T-helper 9 cell (primary cell): ENCODE measurements at places on chromosomes 2 and 18.
A peak's percentile ranks its signal among the peaks of the same experiment; 100 is the strongest.

GRCh38 chr2:120017201-120017600 lies 4.3 kb downstream of the EPB41L5 start:
- DNase-seq, result no peak

DNA sequence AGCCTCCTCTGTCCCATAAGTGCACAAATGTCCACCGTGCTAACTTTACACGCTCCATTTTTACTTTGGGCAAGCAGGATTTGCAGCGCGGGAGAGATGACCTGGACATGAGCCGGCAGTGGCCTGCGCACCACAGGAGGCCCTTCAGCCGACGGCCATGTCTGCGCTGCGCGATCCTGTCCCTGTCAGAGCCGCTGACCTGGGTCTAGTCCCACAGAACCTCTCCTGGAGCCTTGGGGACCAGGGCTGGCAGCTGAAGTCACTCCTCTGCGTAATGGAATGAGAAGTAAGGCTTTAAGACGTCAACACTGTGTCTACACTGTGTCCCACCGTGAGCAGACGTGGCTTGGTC lies 29.6 kb downstream of the ADI1 start:
- no peak for DNase-seq

DNA sequence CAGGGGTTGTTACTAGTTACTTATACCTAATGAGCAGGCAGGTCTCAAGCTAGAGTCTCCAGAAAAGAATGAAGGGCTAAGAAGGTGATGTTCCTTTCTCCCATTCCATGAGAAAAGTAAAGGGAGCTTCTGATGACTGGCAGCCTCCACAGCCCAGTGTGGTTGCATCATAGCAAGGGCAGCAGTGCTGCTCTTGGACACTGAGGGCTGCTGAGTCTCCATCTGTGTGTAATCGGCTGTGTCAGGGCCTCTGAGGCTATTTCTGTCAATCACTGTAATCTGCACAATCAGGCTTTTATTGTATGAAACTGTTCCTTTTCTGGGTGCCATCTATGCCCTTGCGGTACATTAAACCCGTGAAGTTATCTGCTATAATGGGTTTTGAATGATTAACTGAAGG lies 164.1 kb upstream of the FBXO11 start:
- DNase-seq, result no peak

- DNase-seq, result no peak
These were observed 219.2 kb downstream of the LRP1B start for GRCh38 chr2:141911485-141912066.

- no peak for DNase-seq
These were observed 47.8 kb upstream of the MAPRE3 start for GRCh38 chr2:26922405-26923188.

- DNase-seq, result no peak
These were observed 116.6 kb downstream of the LAMA3 start for GRCh38 chr18:23805898-23806297.

GRCh38 chr2:113002677-113003076 lies 2.6 kb upstream of the IL36A start:
- no peak for DNase-seq

GRCh38 chr18:45571714-45572113 lies 43.6 kb upstream of the SLC14A2 start:
- DNase-seq, result no peak

DNA sequence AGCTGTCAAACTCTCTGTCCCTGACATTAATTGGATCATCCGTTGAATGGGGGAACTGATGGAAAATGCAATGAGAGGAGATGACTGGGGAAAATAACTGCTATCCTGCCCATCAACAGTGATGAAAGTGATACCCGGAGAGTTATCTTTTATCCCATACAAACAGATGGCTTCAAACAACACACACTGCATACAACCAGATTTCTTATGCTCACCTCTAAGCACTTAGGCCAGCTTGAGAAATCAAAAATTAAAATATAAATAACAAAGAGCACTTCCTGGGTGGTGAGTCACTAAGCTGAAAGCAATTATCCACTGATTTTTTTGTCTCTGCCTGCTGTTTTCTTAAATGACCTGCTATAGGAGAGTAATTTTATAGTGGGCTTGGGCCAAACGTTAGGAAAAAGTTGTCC lies 237.6 kb upstream of the RGPD4 start:
- no peak for DNase-seq

DNA sequence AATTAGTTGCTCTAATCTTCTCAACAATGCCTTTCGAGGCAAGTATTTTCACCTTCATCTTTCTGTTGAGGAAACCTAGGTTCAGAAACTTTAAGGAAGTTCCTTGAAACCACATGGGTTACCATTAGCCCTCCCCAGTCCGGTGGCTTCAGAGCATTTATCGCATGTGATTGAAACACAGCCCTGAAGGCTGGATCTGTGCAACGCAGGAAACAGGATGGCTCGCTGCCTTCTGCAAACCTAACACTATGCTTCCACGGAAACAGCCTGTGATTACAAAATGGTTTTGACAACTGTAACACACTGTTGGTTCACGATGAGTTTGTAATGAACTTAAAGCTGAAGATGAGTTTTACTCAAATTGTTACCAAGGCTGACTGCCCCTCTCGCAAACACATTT lies 68.5 kb downstream of the EPB41L3 start:
- no peak for DNase-seq

DNA sequence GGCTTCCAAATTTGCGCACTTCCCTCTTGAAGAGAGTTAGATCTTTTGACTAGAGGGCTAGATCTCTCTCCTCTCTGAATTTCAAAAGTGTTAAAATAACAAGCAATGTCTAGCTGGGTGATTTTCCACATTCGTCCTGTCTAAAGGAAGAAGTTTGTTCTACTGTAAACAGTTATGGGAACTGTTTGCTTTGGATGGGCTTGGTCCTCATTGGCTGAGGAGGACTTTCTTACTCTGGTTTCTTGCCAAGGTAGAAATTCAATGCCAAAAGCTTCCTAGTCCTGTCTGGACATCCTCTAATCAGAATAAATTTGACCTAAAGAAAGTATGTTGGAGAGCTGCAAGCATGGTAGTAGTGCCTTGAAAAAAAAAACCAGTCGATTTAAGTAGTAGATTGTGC lies 47.4 kb upstream of the RAPH1 start:
- DNase-seq, result no peak

GRCh38 chr2:136117391-136117841 lies 533 bp downstream of the CXCR4 start:
- DNase-seq, result peak; percentile 32

- no peak for DNase-seq
These were observed 20.3 kb upstream of the XIRP2 start for GRCh38 chr2:166867874-166868514.

DNA sequence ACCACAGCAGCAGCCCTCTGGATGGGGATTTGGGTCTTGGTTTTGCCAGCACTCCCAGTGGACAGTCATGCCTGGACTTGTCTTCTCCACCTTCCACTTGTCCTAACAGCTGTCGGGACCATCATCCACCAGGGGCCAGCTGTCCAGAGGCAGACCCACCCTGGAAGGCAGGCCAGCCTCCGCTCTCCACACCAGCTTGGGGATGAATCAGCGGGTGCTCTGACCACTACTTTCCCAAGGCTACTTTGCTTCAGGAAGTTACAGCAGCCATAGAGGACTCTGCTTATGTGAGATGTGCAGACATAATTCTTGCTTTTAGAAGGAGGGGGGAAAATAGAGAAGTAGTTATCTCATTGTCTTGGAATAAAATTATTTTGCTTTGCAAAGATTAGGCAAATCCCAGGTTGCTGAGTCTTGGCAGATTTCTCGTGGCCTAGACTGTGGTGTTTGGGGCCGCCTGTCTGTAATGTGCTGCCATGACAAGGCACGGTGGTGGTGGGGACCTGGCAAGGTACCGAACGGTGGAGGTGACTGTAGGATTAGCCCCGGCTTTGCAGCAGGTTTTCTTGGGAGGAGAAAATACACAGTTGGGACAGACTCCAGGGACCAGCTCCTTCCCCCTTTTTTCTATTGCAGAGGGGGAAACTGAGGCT lies 148.7 kb downstream of the AGAP1 start:
- no peak for DNase-seq
